Osteocyte (in vitro differentiated cells): ENCODE measurements at places on chromosomes 1 and 21.
A peak's percentile ranks its signal among the peaks of the same experiment; 100 is the strongest.

DNA sequence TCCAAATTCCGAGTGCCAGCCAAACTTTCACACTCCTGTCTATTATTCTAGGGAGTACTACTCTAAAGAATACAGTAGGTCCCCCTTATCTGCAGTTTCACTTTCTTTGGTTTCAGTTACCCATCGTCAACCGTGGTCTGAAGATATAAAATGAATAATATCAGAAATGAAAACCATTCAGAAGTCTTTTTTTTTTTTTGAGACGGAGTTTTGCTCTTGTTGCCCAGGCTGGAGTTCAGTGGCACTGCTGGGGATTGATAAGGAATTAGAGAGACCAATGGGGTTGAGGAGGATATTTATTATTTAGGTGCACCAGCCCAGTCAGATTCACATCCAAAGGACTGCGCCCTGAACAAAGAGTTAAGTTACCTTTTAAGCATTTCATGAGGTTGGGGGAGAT lies 52.9 kb upstream of the SRSF10 start:
- no peak overlapping the region for H3K4me3 ChIP-seq
- H3K4me1 ChIP-seq, result peaks cover under 1% of the 10 kb centered on the region
- DNase-seq, result no peak
- H3K27me3 ChIP-seq, result no peaks in the 10 kb centered on the region
- H3K36me3 ChIP-seq, result no peaks in the 10 kb centered on the region

- no peak overlapping the region for H3K4me3 ChIP-seq
- DNase-seq, result no peak
- peaks cover 62% of the 10 kb centered on the region for H3K27me3 ChIP-seq
- peaks cover 5% of the 10 kb centered on the region for H3K36me3 ChIP-seq
- H3K27ac ChIP-seq, result no peak overlapping the region
Measured at GRCh38 chr1:42646056-42646455, 12.2 kb upstream of the PPIH start.

GRCh38 chr1:20325844-20326420 lies 35.3 kb downstream of the VWA5B1 start:
- H3K36me3 ChIP-seq, result no peaks in the 10 kb centered on the region
- H3K4me1 ChIP-seq, result no peaks in the 10 kb centered on the region
- no peak overlapping the region for H3K4me3 ChIP-seq

DNA sequence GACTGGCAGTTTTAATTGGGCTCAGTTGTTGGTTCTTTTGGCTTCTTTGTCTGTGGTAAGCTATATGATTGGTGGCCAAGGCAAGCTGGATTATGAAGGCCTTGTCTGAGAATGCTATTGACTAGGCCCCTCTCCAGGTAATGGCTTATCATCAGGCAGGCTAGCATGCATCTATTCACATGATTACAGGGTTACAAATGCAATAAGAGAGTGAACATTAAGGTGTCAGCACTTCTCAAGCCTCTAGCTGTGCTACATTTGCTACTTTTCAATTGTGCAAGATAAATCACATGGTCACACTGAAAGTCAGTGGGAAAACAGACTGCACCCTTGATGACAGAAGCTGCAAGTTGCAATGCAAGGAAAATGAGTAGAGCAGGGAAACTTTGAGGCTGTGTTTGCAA lies 550.9 kb upstream of the TMPRSS15 start:
- H3K27ac ChIP-seq, result no peak overlapping the region
- no peak overlapping the region for H3K4me3 ChIP-seq
- no peak for DNase-seq
- no peaks in the 10 kb centered on the region for H3K4me1 ChIP-seq

DNA sequence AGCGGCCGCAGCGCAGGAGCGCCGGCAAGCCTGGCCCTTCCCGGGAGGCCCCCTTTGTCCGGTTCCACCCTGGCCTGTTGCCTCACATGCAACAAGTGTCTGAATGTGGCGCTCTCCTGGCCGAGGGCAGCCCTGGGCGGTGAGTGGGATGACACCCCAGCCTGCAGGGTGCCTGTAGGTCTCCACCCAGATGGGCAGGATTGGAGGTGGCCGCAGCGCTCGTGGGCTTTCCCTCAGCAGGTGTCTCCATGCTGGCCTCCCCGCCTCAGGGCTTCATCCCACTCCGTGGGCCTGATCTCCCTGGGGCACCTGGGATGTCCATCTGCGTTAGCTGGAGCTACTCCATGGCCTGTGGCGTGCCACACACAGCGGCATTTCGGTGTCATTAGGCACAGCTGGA lies 1.5 kb downstream of the MIB2 start:
- peaks cover 34% of the 10 kb centered on the region for H3K4me1 ChIP-seq
- peaks cover 6% of the 10 kb centered on the region for H3K36me3 ChIP-seq
- DNase-seq, result no peak
- peak overlapping the region; percentile 83 for H3K4me3 ChIP-seq

DNA sequence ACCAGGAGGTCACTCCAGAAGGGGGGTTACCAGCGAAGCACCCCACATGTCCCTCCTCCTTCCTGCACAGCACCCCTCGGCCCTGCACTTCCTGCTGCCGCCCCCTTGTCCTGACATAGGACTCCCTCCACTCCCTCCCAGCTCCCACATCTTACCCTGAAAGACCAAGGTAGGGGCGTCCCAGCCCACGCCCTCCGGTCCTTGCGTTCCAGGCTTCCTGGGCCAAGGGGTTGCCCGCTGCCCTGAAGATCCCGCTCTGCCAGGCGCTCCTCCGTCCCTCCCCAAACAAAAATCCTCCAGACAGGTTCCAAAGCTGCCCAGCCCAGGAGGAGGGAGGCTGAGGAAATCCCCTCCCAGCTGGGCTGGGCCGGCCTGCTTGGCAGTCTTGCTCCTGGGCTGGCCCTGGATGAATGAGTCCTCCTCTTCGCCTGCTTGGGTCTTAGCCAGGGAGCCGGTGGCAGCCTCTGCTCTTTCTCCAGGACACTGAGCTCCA lies at the start of gene RHBDL2:
Gene RHBDL2, minus strand, starts transcription at position 304 of the 493 bp plus-strand sequence. CDS start 22,618 bp downstream, outside the sequence.
- H3K36me3 ChIP-seq, result no peaks in the 10 kb centered on the region
- no peaks in the 10 kb centered on the region for H3K27me3 ChIP-seq
- no peak within 1 kb of the TSS for H3K27ac ChIP-seq
- no peak for DNase-seq
- H3K4me3 ChIP-seq, result no peak within 1 kb of the TSS
- H3K4me1 ChIP-seq, result peaks cover 4% of the 10 kb centered on the region

DNA sequence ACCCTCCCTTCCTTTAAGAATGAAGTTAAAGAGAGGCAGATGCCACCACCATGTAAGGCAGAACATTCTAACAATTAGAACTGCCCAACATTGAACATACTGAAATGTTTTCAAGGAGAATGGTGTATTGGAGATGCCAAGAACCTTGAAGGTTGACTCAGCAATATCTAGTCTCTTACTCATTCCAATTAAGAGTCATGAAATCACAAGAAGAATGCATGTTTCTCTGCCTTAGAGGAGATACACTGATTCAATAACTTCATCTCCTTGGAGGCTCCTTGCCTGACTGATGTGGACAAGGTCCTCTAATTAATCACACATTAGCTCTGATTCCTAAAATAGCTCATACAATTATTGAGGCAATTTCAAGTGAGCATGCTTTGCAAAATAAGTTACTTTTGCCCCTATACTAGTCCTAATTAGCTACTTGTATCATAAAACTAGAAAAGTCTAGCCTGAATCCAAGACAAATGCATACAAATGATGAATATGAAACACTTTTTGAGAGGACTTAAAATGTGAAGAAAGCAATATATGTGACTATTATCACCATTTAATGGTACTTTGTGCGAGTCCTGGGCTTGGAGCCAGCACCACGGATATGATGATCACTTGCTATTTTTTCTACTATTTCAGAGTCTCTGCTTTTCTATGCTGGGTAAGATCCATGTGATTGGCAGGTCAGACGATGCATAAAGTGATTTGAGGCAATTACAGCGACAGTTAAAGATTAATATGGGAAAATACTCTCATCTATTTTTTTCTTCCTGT lies 114.5 kb downstream of the DSCAM start:
- no peak overlapping the region for H3K4me3 ChIP-seq
- no peak overlapping the region for H3K27ac ChIP-seq
- no peak for DNase-seq
- no peaks in the 10 kb centered on the region for H3K27me3 ChIP-seq

DNA sequence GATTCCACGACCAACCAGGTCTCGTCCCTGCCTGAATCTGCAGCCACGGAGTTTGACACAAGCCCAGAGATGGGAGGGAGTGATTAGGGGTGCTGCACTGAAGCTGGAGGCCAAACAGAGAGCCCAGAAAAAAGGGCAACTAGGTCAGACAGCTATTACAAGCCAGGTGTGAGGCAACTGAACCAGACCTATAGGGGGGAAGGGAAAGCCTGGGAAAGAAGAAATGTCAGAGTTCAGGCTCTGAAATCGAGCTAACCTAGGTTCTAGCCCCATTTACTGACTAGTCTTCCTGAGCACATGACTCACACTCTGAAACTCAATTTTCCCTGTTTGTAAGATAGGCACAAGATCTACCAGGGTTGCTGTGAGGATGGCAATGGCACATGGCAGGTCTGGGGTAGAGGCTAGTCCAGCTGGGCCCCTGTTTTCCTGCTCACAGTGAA lies 1.7 kb downstream of the DHCR24 start:
- no peak for DNase-seq
- H3K27me3 ChIP-seq, result no peaks in the 10 kb centered on the region
- H3K4me3 ChIP-seq, result peak overlapping the region; percentile 86
- peak overlapping the region; percentile 81 for H3K27ac ChIP-seq
- H3K4me1 ChIP-seq, result peaks cover 52% of the 10 kb centered on the region
- peaks cover 13% of the 10 kb centered on the region for H3K36me3 ChIP-seq

DNA sequence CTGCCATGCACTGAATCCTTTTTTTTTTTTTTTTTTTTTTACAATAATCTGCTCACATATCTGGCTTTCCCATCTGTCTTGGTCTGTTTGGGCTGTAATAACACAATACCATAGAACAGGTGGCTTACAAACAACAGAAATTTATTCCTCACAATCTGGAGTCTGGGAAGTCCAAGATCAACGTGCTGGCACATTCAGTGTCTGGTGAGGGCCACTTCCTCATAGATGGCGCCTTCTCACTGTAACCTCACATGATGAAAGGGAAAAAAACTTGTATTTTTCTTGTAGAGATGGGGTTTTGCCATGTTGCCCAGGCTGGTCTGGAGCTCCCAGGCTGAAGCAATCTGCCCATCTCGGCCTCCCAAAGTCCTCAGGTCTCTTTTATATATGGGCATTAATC lies 13.0 kb upstream of the PARP1 start:
- peaks cover 7% of the 10 kb centered on the region for H3K4me1 ChIP-seq
- H3K36me3 ChIP-seq, result no peaks in the 10 kb centered on the region
- H3K27me3 ChIP-seq, result peaks cover 12% of the 10 kb centered on the region
- H3K27ac ChIP-seq, result no peak overlapping the region
- H3K4me3 ChIP-seq, result no peak overlapping the region

DNA sequence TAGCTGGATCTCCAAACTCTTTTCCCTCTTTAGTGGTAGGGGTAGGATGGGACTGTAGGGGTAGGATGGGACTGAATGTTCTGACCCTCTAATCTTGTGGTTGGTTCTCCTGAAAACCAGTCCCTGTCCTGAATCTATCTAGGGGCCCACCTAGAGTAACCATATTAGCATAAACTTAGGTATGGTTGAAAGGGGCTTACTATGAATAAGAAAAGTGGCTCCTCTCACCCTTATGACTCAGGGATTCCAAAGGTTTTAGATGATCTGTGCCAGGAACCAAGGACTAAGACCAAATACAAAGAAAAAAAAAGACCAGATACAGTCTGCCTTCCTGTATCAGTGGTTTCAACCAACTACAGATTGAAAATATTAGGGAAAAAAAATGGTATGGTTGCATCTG lies 28.9 kb downstream of the RNF2 start:
- no peak overlapping the region for H3K27ac ChIP-seq
- no peaks in the 10 kb centered on the region for H3K36me3 ChIP-seq
- no peak for DNase-seq
- H3K27me3 ChIP-seq, result no peaks in the 10 kb centered on the region

- no peak for DNase-seq
- H3K27me3 ChIP-seq, result peaks cover 18% of the 10 kb centered on the region
- H3K27ac ChIP-seq, result no peak overlapping the region
- H3K4me3 ChIP-seq, result no peak overlapping the region
Measured at GRCh38 chr1:26598890-26599289, 69.3 kb downstream of the RPS6KA1 start.

DNA sequence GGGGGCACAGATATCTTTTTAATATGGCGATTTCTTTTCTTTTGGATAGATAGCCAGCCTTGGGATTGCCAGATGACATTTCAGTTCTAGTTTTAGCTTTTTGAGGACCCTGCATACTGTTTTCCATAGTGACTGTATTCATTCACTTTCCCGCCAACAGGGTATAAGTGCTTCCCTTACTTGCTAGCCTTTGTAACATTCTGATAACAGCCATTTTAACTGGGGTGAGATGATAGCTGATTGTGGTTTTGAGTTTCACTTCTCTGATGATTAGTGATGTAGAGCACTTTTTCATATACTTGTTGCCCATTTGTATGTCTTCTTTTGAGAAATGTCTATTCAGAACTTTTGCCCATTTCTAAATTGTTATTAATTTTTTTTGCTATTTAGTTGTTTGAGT lies 151.9 kb downstream of the NTPCR start:
- H3K4me1 ChIP-seq, result no peaks in the 10 kb centered on the region
- H3K4me3 ChIP-seq, result no peak overlapping the region
- no peaks in the 10 kb centered on the region for H3K27me3 ChIP-seq
- H3K27ac ChIP-seq, result no peak overlapping the region

GRCh38 chr1:44822131-44822701 lies 13.9 kb downstream of the BTBD19 start:
- no peaks in the 10 kb centered on the region for H3K27me3 ChIP-seq
- H3K27ac ChIP-seq, result no peak overlapping the region
- peaks cover 2% of the 10 kb centered on the region for H3K36me3 ChIP-seq
- no peak for DNase-seq
- no peak overlapping the region for H3K4me3 ChIP-seq

DNA sequence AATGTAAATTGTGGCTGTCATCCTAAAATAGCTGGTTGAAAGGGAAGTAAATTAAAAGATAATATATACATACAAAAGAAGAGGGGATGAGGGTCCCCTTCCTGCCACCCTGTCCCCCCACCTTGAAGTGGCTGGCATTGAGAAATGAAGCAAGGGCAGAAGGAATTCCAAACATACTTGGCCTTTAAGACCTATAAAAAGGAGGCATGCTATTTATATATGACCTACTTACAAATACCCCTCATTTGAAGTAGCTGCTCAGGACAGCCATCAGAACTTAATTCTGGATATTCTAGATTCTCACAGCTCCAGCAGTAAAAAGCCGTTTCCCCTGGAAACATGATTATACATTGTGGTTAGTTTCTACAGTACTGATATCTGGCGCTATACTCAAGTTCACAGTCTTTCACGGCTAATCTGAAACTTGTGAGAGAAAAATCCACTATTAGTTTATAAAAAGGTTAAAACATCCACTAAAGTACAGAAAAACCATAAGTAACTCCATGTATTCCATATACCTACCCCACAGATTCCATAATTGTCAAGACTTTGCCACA lies 9.6 kb upstream of the MAP10 start:
- H3K4me3 ChIP-seq, result no peak overlapping the region
- H3K27ac ChIP-seq, result no peak overlapping the region
- peaks cover 13% of the 10 kb centered on the region for H3K4me1 ChIP-seq
- no peak for DNase-seq
- no peaks in the 10 kb centered on the region for H3K27me3 ChIP-seq
- no peaks in the 10 kb centered on the region for H3K36me3 ChIP-seq

GRCh38 chr1:92554216-92554615 lies 67.5 kb upstream of the GFI1 start:
- H3K36me3 ChIP-seq, result peaks cover 10% of the 10 kb centered on the region
- H3K4me3 ChIP-seq, result no peak overlapping the region
- no peaks in the 10 kb centered on the region for H3K27me3 ChIP-seq
- no peak for DNase-seq
- H3K4me1 ChIP-seq, result no peaks in the 10 kb centered on the region

GRCh38 chr1:115059316-115059715 lies 29.7 kb downstream of the TSHB start:
- H3K4me3 ChIP-seq, result no peak overlapping the region
- peaks cover 12% of the 10 kb centered on the region for H3K4me1 ChIP-seq
- no peaks in the 10 kb centered on the region for H3K27me3 ChIP-seq
- peaks cover 3% of the 10 kb centered on the region for H3K36me3 ChIP-seq
